Pulmonary artery endothelial cell (primary cell): ENCODE measurements at places on chromosomes 4 and X.

DNA sequence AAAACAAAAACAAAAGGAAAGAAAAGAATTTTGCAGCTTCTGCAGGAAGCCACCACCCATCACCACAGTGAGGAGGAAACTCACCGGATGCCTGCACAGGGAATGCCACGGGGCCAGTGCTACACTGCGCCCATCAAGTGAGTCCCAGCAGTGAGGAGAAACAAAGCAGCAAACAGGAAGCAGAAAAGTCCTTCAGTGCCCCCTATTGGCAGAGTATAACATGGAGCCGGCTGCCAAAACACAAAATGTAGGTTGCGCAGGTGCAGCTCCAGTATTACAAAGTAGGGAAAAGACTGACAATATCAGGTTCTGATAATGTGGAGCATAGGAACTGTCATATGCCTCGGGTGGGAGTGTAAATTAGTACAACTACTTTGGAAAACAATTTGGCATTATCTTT, 23.3 kb upstream of the SCML2 start:
- peak; percentile 5 for DNase-seq

- no peak for DNase-seq
Observed at GRCh38 chrX:77953708-77954107, 15.7 kb downstream of the PGAM4 start.

DNA sequence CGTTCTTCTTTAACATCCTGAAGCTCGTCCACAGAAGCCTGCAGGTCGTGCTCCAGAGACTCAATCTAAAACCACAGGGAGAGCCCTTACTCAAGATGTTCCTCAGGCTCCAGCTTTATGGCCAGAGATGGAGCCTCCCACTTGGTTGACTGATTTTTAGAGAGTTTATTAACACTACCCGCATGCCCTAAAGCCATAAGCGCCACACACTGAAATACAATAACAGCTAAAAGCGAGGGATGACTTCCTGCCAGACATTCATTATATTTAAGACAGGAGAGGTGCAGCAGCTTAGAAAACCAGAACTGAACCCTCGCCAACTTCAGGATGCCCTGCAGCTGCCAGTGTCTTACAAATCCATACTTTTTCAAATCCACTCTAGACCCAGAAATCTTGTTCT, 42.0 kb downstream of the SOD3 start:
- DNase-seq: no peak

DNA sequence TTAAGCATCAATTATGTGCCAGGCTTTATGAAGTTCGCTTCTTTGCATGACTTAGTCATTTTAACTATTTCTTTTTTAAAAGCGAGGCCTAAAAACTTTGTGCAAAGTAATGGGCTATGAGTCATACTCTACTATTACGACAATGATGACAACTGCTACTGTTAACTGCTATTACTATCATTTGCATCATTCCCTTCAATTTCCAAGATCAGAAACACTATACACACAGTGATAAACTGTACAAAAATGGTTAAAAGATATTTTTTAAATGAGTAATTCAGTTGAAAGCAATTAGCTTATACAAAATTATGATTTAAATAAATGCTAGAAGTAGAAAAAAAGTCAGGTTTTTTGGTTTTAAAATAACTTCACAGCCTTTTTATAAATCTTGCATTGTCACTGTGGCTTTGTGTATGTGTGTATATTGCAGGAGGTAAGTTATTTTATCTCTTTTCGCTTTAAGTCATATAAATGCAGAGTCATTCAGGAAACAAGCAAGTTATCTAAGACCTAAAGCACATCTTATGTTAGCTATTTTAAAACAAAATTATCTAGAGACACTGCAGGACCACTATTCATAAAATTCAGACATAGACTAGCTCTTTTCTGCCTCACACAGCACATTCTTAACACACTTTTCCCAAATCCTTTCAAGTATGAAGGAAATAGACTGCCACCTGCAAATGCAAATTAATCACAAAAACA, 18.5 kb upstream of the CXCL3 start:
- DNase-seq: no peak

GRCh38 chr4:78079726-78080430, 22.8 kb downstream of the FRAS1 start:
- DNase-seq: no peak

GRCh38 chr4:17188547-17189400, 290.3 kb upstream of the LDB2 start:
- DNase-seq: no peak

DNA sequence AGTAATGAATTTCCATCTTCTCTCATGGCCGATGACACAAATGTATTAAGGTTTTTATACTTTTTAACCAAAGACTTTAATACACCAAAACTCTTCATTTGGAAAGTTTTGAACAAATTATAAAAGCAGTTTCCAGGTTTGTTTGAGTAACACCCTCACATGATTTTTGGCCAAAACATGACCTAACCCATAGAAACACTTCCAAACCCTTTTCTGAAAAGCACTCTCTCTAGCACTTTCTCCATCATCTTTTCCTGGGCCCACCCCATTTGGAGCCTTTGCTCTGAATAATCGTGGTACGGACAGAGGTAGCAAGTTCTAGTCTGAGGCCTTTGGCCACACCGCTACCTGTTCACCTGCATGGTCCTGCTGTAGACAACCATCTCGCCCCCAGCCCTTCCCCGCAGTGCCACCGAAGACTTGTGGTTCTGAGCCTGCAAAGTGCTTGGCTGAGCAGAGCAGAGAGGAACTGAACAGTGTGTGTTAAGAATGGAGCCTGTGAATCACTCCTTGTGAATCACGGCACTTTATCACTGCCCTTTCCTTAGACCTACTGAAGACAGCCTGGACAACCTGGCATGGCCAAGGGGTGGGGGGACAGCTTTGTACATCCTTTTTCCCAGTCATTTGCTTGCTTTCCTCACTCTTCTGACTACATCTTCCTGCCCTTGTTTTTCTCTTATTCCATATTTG, 181.8 kb downstream of the PTTG2 start:
- DNase-seq: no peak

DNA sequence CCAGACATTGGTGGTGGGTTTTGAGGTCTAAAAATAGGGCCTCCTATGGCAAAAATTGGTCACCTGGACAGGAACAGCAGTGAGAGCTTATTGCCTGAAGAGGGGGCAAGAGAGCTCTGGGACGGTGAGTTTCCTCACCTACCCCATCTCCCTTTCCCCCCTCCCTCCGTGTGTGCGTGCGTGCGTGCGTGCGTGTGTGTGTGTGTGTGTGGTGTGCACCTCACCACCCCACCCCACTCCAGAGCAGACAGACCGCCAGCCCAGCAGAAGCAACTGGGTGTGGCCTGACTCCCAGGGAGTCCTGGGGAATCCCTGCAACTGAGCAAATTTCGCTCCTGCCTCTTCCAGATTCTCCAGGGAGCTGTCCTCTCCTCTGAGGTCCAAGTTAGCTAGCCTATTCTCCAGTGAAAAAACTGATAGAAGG, 44.7 kb downstream of the PRPS1 start:
- no peak for DNase-seq
